ENCODE measurements at places on chromosomes 16 and 17.

DNA sequence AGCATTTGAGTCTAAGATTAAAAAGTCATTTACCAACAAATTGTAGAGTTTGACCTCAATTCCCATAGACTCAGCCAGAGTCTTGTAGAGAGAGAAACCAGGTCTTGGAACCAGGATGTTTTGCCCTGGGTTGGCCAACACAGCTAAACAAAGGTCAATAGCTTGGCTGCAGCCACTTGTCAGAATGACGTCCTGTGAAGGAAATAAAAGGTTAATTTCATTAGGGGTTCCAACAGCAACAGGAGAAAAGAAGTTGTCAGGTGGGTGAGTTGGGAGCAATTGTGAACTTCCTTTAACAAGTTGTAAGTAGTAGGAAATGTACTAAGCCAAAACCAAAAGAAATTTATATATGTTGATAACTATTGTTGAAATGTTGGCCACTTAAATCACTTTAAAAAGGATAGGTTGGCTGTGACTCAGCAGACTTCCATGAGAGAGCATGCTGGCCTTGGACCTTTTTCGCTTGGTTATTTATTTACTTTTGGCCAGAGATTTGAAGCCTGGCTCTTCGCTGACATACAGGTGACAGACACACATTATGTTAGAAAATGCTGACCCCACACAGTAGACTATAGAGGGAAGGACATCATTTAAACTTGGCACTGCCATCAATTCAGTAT, 4.3 kb downstream of the TAT start:
- no peak for DNase-seq

- peak; percentile 85 for DNase-seq
Measured at GRCh38 chr17:17496189-17497064, at the start of gene RASD1. TSS of gene RASD1 (minus strand) at chr17:17496395. CDS start at chr17:17496181, 214 bp downstream.

DNA sequence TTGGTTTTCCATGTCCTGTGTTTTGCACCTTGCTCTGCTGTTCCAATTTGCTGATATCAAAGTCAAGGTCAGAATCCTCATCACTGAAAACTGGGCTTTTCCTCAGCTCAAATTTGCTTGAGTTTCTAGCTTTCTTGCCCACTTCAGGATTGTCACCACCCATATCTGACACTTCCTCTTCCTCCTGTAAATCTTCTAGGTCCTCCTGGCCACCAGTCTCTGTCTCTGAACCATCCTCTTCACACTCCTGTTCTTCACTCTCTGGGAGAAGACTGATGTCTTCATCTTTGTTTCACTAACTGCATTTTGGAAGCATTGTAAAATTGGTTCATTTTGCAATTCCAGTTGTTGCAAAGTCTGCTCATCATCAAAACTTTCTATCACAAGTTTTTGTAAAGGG, 63.4 kb upstream of the RBL2 start:
- DNase-seq: no peak

DNA sequence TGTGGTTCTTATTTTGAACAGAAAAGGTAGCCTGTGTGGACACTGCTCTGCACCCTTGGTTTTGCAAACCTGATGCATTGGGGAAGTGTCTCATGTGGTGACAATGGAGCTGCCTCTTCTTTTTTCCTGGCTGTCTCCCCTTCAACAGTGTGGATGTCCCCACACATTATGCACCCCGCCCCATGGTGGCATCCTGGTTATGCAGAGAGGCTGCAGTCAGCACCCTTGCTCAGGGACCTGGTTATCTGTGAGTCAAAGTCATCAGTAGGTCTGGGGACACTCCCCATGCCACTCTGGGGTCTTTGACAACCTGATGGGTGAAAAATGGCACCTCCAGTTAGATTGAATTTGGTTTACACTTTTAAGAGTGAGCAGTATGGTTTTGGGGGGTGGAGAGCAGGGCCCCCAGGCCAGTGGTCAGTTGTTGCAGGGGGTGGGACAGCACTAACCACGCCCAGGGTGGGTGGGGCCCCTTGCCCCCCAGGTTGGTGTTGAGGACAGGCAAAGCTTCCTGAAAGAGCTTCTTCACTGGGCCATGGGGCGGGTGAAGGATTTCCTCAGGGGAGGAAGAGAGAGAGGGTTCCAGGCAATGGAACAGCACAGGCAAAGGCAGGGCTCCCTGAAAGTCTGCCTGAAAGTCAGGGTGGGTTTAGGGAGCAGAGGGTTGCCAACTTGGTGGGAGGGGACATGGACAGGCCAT, 24.6 kb upstream of the KCNJ12 start:
- DNase-seq: no peak

DNA sequence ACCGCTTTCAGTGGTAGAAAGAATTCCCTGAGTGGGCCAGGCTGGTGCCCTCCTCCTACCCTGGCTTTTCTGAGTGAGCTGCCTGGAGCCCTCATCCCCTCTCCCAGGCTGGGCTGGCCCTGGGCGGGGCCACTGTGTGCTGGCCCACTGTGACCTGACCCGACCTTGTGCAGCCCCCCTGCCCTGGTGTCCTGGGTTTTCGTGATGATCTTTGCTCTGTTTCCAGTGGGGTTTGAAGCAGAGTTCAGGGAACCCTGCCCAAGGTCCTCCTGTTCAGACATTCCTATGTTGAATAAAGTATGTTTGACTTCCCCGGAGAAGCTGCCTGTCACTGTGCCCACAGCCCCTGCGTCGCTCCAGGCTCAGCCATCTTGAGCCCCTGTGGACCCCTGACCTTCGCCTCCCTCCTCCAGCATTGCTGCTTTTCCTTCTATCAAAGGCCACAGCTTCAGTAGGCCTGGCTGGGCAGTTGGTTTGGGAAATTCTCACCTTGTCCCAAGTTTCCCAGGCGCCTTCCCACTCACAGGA, 13.7 kb upstream of the NAGLU start:
- DNase-seq: no peak

GRCh38 chr16:11474617-11475291, 112.0 kb downstream of the LITAF start:
- DNase-seq: no peak

DNA sequence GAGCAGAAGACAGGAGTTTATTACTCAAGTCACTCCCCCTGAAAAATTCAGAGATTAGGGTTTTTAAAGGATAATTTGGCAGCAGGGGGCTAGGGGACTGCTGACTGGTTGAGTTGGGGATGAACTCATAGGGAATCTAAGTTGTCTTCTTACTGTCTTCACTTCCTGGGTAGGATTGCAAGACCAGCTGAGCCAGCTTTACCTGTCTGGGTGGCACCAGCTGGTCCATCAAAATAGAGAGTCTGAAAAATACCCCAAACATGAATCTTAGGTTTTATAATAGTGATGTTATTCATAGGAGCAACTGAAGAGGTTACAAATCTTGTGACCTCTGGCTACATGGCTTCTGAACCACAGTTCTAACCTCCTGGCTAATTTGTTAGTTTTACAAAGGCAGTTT, 157.9 kb downstream of the PPM1E start:
- no peak for DNase-seq

DNA sequence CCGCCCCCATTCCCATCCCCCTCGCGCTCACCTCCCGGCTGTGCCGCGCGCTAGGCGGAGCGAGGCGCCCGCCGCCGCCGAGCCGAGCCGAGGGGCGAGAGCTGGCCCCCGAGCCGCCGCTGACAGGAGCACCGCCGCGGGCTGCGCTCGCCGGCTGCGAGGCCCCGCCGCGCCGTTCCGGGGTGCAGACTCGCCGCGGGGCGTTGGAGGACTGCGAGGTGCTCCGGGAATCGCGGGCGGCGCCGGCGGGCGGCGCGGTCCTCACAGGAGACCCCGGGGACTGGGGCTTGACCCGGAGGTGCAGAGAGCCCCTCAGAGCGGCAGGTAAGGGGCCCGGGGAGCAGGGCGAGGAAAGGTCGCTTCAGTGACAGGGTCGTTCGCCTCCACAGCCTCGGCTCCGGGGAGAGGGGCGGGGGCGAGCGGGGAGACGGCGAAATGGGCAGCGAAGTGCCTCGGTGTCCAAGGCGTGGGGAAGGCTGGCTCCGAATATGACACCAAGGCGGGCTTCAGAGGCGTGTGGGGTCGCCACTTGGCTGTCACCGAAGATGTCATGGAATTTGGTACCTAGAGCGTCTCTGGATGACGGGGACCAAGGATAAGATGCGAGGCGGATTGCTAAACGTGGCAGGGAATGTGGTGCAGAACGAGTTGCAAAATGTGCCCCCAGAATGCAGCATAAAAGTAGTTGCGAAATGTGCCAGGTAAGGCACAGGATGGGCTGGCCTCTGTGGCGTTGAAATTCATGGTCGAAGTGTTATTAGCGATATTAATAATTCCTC, 580 bp downstream of the TANC2 start:
- DNase-seq: no peak

Measured in memory B cell (primary cell).